ENCODE measurements at places on chromosomes 16 and 17.

GRCh38 chr17:9658593-9659211 is 13.4 kb downstream of the USP43 start:
- DNase-seq: no peak

DNA sequence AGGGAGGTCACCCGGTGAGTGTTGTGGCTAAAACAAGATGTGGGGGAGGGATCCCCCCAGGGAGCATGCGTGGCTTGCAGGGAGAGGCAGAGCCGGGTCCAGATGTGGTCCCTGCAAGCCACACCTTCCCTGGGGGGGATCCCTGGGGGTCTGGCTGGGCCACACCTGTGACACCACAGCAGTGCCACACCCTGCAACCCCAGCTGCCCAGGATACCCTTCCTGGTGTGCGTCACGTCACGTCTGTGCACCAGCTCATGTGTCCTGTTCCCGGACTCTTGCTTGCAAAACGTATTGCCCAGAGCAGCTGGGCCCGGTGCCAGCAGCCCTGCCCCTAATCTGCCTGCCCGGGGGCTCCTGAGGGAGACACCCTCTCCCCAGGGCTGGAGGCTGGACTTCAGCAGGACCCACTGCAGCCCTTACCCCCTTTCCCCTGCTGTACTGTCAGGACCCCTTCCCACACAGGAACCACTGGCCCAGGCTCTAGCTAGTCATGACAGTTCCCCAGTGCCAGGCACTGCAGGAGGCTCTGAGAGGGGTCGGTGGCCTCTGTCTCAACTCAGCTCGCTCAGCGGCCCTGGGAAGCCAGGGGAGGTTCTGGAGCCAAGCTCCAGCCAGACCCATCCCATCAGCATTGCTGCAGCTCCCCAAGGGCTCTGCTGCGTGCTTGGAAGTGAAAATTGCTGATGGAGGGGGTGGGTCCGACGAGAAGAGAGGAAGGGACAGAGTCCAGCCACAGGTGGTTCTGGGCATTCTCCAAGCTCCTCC is 25.8 kb upstream of the ACSF3 start:
- DNase-seq: no peak

- no peak for DNase-seq
These were observed 234.3 kb upstream of the TNRC6C start for GRCh38 chr17:77723909-77724875.

GRCh38 chr16:70754851-70755600 is 45.9 kb downstream of the VAC14 start:
- no peak for DNase-seq

GRCh38 chr17:2899906-2900305 is 103.7 kb downstream of the RAP1GAP2 start:
- DNase-seq: no peak

DNA sequence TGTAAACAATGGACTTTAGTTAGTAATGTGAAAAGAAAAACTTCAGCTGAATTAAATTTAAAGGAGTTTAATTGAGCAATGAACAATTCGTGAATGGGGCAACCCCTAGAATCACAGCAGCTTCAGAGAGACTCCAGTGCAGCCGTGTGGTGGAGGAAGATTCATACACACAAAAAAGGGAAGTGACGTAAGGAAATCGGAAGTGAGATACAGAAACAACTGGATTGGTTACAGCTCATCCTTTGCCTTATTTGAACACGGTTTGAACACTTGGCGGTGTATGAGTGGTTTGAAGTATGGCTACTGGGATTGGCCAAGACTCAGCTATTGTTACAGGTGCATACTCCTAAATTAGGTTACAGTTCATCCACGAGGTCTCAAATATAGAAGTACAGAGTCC is 460.4 kb upstream of the ASIC2 start:
- no peak for DNase-seq

- no peak for DNase-seq
These were observed 31.0 kb downstream of the FTO start for GRCh38 chr16:53734908-53735307.

GRCh38 chr17:59848778-59849177 is 44.0 kb downstream of the TUBD1 start:
- DNase-seq: no peak
